Mesenchymal stem cell (in vitro differentiated cells and primary cell): ENCODE measurements at places on chromosomes 4 and X.
A peak's percentile ranks its signal among the peaks of the same experiment; 100 is the strongest.

- peak; percentile 54 for DNase-seq
Observed at GRCh38 chr4:128649575-128650205, 159.8 kb upstream of the JADE1 start.

DNA sequence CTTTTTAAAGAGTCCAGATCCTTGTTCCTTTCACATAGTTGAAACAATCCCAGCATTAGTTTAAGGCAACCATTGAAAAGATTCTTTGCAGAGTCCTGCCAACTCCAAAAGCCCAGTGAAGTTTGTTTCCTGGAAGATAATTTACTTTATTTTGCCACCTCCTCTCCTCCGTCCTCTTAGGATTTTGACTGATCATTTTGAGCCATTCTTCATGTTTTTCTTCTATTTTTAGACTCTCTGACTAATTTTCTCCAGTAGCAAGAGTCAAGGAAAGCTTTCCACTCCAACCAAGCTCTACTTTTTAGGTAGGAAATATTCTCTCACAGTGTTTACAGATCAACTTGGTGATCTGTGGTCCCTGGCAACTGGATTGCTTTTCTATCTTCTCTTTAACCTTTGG is 10.3 kb downstream of the NCBP2L start:
- no peak for DNase-seq

GRCh38 chrX:136209016-136209738 is 42.0 kb downstream of the MAP7D3 start:
- DNase-seq, result peak; percentile 62

GRCh38 chr4:36523182-36523581 is 241.8 kb downstream of the DTHD1 start:
- no peak for DNase-seq

DNA sequence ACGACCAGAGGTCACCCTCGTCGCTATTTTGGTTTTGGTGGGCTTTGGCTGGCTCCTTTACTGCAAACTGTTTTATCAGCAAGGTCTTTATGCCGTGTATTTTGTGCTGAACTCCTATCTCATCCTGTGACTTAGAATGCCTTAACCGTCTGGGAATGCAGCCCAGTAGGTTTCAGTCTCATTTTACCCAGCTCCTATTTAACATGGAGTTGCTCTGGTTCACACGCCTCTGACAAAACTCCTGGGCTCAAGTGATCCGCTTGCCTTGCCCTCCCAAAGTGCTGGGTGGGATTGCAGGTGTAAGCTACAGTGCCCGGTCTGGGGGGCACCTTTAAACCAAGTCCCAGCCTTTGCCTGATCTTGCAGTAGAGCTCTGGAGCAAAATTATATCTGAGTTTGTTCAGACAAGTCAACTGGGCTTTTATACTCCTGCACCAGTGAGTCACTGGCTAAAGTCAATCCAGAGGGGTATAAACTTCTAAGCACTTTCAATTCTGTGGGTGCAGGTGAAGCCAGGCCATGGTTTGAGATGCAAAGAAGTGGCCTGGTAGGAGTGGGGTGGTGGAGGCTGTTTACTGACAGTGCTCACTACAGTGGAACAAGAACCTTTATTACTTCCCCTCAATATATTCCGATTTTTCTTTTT is 50.2 kb downstream of the MGST2 start:
- no peak for DNase-seq

DNA sequence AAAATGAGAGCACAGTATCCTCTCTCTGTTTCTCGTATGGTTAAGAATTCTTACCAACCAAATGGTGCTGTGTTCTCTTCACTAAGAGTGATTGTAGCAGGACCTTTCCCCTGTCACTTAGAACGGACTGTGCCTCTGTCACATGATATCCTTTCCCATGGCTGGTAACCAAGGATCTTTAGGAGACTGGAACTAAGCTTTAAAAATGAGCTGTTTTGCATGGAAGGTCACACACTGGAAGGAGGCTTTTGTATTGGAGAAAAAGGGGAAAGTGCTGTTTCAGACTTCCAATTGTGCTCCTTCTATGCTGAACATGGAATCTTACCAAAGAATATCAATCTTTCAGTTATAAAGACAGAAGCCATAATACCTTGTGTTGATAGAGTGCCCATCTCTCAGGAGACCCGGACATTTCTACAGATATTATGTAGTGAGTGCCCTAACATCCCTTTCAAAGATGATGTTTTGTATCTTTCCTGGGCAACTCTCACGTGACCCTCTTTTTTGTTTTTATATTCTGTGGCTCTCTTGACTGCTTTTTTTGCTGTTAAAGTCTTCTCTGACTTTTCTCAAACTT is 148.6 kb downstream of the SLC4A4 start:
- DNase-seq, result peak; percentile 27

GRCh38 chrX:34365471-34365870 is 233.4 kb upstream of the FAM47A start:
- peak; percentile 22 for DNase-seq

DNA sequence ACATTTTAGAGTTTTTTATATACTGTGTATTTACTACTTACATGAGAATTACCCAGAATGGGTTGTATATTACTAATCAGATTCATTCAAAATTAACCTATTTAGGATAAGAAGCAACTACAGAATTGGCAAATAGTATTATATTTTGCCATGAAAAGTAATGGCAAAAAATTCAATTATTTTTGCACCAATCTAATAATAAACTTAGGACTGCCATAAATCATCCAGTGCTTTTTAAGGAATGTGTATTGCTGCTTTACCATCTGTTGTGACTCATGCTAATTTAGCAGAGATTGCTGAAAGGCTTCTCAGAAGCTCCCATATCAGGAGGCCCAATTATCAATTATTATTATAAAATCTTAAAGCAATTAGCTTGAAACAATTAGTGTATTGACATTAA is 24.0 kb downstream of the NPY2R start:
- DNase-seq, result no peak

GRCh38 chr4:148327683-148328082 is 114.5 kb downstream of the NR3C2 start:
- DNase-seq, result no peak

DNA sequence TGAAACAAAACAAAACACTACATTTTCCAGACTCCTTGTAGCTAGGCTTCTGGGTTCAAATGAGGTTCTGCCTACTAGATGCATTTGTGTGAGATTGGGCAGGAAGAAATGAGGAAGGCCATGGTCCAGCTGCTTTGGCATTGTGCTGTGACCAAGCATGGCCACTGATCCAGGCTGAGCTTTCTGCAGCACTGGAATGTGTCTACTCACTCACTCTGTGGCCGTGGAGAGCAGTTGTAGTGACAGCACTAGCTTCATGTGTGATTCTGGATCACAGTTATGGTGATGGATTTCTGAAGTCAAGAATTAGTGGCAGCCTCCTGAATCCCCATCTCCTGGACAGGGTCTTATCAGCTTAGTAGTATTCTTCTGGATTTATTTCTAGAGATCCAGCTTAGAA is 358.9 kb downstream of the GPAT3 start:
- no peak for DNase-seq

GRCh38 chrX:110435196-110435595 is 76.5 kb downstream of the RTL9 start:
- DNase-seq, result no peak

GRCh38 chr4:151955721-151956380 is 195.0 kb upstream of the GATB start:
- DNase-seq, result peak; percentile 39

DNA sequence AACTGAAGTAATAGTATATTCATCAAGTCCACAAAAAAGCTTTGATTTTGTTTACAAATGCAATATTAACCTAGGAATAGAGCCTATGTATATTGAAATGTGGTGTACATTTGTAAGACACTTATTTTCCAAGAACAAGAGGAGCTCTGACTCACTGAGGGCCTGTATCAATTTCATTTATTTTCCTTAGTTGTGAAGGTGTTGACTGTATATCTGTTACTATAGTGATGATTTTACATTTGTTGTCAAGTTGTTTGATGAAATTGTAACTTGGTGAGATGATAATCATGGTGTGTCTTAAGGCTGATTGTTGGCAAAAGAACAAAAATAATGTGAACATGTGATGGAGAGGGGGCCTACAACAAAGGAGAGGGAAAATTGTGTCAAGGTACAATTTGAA is 274.9 kb upstream of the TEX13A start:
- DNase-seq, result no peak

DNA sequence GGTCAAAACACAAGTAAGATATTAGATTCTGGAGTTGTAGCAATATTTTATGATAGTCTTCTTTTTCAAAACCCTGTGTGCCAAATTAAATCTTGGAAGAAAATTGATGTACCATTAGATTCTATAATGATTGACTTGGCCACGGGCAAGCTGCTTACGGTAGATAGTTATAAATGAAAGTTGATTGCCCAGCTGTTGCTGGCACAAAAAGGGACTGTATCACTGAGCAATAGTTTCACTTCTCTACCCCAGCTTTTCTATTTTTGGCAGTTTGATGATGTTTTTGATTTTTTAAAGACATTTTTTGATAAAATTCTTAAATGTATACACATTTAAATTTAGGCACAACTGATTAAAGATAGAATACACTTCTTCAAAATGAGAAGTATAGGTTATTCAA is 333.3 kb downstream of the TRAM1L1 start:
- DNase-seq, result no peak

DNA sequence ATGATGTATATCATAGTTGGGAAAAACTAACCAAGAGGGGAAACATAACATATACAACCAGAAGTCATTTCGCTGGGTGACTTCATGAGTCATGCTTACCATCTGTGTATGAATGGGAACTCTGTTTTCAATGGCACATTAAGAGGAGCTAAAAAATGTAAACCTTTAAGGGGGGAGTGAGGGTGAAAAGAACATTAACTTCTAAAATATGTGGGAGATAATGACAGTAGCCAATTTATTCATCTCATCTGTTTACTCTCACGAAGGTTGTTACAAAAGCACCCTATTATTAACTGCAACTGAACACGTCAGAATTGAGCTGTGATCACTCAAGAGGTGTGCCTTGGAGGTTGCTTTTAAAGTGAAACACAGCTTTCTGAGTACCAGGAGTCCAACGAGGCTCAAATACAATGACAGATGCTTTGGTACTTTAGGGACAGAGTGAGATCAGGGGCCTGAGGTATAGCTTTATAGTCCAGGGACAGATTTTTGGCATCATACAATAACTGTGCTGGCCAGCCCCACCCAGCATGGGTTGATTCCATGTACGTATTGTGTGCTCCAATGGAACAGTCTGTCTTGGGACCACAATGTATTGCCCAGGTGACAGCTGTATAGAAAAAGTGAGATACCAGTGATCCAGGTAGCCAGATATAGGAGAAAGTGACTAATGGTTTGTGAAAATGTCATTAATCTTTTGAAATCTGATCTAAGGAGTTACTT is 107.3 kb downstream of the AMMECR1 start:
- peak; percentile 93 for DNase-seq

DNA sequence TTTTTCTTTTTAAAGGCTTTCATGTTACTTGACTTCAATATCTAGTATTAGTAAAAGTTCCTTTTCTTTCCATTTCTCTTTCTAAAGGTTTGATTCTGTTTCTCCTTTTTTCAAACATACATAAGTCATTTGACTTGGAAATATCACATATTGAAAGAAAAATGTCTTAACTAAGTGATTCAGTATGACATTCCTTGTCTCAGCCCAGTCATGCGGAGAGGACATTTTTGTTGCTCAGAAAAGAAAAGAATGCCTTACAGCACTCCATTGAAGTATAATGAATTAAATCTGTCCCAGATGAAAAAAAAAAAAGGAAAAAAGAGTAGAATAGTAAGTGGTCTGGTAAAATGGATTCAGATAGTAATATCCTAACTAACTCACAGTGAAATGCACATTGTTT is 466.1 kb downstream of the ADGRL3 start:
- DNase-seq, result no peak

DNA sequence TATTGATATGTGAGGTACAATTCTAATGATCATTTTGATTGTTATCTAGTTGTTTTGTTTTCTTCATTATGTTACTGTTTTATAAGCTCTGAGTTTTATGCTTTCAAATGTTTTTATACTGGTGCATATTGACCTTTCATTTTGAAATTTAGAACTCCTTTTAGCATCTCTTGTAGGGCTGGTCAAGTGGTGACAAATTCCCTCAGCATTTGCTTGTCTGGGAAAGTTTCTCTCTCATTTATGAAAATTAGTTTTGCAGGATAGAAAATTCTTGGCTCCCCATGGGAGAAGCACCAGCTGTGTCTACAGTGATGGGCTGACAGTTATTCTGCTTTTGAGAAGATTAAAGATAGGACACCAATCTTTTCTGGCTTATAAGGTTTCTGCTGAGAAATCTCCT is 105.3 kb upstream of the SPRY1 start:
- DNase-seq, result no peak

- no peak for DNase-seq
Observed at GRCh38 chr4:86582410-86582809, 11.7 kb upstream of the PTPN13 start.

- DNase-seq, result peak; percentile 97
Observed at GRCh38 chrX:154040307-154040756, 20.6 kb upstream of the IRAK1 start.

GRCh38 chr4:69656653-69657158 is 3.7 kb upstream of the UGT2A1 start:
- DNase-seq, result no peak

GRCh38 chrX:19745077-19745476 is 142.3 kb downstream of the SH3KBP1 start:
- no peak for DNase-seq

- no peak for DNase-seq
Observed at GRCh38 chrX:63050225-63050624, 300.9 kb downstream of the SPIN4 start.

DNA sequence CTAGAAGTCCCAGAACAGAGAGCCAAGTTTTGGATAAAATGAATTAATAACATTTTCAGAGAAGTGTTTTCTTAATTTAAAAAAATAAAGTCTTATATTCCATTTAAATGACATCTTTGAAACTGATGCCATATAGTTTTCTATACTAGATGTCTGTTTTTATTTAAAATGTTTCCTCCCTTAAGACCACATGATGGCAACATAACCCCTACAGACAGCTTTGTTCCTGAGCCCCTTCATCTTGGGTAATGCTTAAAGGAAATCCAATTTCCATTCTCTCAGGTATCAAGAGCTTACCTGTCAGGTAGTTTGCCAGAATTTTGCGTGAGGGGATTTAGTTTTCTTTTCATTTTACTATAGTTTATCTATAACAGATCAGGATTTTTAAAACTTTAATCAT is 181.4 kb upstream of the UGT8 start:
- no peak for DNase-seq

DNA sequence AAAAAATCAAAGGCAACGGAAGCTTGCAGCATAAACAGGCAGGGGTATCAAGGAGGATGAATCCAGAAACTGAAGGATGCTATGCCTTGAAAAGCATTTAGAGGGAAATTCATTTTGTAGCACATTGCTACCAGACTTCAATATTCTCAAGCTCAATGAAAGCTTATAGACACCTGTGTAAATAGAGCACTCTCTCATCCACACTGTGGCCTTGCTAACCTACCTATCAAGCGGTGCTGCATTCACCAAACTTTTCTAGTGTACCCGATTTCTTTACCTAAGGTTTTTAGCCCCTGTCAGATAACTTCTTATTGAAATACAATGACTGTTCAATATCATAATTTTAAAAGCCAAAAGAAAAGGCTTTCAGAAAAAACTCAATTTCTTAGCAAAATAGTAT is 20.2 kb upstream of the HSD17B13 start:
- no peak for DNase-seq

- peak; percentile 57 for DNase-seq
Observed at GRCh38 chrX:100673397-100673953, 29.5 kb downstream of the SRPX2 start.

GRCh38 chrX:2457289-2458133 is 43.3 kb downstream of the DHRSX start:
- no peak for DNase-seq
